Activated CD4-positive, alpha-beta T cell treated with anti-CD3 and anti-CD28 coated beads for 48 hours (primary cell): ENCODE measurements at places on chromosomes 1 and 21.

DNA sequence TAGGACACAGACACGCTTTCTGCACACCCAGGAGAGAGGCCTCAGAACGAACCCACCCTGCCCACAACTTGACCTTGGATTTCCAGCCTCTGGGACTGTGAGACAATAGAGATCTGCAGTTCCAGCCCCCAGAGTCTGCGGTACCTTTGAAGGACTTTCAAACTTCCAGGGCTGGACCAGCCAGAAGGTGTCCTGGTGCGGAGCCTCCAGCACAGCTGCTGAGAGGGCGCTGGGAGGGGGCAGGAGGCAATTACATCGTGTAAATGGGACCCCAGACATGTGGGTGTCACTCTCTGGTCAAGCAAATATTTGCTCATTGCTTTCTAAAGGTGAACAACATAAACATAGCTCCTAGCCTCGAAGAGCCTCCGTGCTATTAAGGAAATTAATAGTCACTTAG is 58.7 kb upstream of the ACTRT2 start:
- no peak for DNase-seq

DNA sequence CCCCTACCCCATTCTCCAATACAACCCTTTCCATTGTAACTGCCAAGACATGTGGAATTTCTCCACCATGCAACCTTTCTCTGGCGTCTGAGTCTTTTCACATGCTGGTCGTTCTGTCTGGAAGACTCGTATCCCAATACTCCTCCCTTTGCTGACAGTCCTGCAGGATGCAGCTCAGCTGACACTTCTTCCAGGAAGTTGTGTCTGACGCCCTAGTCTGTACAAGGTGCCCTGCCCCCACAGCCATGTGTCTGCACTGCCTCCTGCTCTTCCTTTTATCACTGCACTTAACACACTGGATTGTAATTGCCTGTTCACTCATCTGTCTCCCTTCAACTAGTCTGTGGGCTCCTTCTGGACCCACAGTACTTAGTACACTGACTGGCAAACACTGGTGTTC is 188.0 kb downstream of the LMX1A start:
- no peak for DNase-seq

GRCh38 chr21:45252448-45252925 is 35.2 kb downstream of the POFUT2 start:
- DNase-seq = no peak

DNA sequence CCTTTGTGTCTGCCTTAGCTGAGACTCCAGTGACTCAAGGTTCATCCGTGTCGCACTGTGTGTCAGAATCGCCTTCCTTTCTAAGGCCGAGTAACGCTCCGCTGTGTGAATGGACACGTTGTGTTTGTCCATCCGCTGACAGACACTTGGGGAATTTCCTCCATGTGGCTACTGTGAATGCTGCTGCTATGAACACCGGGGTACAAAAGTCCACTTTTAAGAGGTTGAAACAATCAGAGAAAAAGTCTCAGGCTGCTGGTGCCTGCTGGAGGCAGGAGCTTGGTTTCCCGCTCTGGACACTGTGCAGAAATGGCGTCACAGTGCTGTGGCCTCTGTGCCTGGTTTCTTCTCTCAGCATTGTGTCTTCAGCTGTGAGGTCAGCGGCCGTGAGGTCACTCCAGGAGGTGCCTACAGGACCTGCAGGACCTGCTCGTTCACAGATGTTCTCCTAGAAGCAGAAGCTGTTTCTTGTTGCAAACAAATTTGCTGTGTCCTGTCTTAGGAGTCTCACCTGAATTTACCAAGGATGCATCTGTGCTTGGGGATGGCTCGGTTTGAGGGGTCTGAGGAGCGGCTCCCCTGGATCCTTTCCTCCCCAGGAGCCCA is 34.2 kb downstream of the KRTAP10-1 start:
- DNase-seq = no peak

DNA sequence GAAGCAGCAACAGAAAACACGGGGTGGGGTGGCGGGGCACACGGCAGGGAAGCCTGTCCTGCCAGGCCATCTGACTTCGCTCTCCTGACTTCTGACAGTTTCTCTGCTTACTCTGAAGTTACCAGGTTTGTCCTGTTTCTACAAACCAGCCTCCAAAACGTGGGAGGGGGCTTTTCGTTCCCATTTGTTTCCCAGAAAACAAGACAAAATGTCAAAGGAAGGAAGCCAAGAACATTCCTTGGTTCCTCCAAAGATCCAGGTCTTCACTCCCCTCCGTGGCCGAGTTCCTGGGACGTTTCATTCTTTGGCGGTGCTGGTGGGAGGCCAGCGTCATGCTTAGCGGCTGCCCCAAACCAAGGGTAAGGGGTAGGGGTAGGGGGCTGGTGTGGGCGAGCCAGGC is 49.6 kb downstream of the MEGF6 start:
- no peak for DNase-seq

DNA sequence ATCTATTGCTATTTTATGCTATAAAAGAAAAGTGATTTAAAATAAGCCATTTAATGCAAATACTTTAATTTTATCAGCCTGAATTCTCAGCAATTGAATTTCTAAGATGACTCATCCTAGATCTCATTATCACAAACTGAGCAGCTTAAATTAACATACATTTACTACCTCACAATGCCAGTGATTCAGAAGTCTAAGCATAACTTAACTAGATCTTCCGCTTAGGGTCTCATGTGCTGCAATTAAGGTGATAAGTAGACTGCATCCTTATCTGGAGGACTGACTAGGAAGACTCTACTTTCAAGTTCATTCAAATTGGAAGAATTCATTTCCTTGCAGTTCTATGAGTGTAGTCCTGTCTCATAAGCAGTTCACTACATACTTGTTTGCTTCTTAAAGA is 286.6 kb downstream of the COL11A1 start:
- no peak for DNase-seq

- no peak for DNase-seq
Observed at GRCh38 chr1:201597551-201598230, 58.8 kb downstream of the NAV1 start.

DNA sequence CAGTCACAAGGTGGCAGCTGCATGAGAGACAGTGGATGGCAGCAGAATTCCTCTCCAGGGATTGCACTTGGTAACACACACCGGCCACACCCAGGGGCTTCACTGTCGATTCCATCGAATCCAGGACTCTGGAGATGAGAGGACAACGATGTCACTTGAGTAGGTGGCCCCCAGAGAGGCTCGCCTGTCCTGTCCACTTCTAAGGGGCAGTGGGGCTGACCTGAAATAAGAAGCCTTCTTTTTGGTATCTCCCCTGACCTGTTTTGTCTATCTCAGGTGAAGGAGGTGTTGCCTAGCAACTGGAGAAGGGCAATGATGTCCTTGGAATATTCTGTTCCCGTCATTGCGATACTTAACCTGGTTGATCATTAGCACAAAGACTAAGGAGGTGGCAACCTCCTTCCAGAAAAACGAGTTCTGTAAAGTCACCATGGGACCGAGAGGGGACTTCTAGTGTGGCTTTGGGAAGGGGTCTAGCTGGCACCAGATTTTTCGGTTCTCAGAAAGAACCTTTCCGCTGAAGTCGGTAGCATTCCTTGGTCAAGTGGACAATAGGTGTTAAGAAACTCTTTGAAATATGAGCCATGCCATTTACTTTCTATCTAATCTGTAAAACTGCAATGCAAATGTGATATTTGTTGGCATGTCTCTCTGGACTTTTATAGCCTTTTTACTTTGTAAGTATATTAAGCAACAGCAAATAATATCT is 85.2 kb upstream of the TMPRSS2 start:
- no peak for DNase-seq
